Kidney (tissue), 22 donors: ENCODE measurements at places on chromosomes 3 and 15.

GRCh38 chr3:12442654-12443501 lies 41.4 kb upstream of the TSEN2 start:
- no peak for DNase-seq

- no peak for DNase-seq
Measured at GRCh38 chr15:88874275-88874674, 21.1 kb downstream of the HAPLN3 start.

GRCh38 chr3:78919021-78919755 lies 848.6 kb downstream of the ROBO1 start:
- DNase-seq, result no peak

DNA sequence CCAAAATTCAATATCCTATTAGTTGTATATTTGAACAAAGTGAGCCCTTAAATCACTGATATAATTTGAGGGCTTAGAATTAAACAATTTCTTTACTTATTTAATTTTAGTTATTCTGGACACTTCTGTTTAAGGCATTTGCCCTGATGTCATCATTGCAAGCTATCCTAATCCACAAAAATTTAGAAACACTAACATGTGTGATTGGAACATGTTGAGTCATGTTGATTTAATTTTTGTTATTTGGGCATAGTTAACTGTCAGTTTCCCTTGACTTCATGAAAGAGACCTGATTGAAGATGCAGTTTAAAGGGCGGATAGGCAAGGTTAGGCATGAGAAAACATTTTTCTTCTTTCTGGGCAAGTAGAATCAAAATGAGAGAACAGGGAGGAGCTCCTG lies 682.6 kb downstream of the ROBO1 start:
- no peak for DNase-seq

DNA sequence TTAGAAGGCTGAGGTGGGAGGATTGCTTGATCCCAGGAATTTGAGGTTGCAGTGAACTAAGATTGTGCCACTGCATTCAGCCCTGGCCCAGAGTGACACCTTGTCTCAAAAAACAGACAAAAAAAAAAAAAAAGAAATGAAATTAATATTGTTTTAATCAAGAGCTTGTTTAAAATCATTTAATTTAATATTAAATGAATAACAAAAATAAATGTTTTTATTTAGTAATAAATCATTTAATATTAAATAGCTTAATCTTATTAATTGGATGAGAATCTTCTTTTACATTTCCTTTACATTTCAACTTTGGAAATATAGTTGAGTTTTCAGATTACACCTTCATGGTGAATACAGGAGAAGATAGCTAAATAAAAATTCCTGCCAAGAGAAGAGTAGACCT lies 29.7 kb downstream of the TNIK start:
- DNase-seq, result no peak

- no peak for DNase-seq
Measured at GRCh38 chr3:151084893-151085226, 604 bp upstream of the MED12L start.

DNA sequence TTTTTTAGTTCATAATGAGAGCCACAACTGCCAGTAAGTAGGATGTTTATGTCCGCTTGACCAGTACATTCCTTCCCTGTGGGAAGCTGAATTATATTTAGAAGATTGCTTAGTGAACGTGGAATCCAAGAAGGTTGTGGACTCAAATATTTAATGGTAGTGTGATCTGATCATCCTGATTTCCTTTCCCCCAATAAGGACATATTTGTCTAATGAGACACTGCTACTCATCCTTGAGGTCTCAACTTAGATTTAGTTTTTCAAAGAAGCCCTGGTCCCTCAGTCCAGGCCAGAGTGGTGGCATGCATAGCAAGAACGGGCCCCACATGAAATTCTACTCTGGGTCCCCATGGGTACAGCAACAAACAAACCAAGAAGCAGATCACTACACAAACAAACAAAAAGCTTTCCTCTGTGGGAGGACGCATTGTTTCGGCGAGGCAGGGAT lies 60.8 kb downstream of the USP13 start:
- DNase-seq, result peak; percentile 43

DNA sequence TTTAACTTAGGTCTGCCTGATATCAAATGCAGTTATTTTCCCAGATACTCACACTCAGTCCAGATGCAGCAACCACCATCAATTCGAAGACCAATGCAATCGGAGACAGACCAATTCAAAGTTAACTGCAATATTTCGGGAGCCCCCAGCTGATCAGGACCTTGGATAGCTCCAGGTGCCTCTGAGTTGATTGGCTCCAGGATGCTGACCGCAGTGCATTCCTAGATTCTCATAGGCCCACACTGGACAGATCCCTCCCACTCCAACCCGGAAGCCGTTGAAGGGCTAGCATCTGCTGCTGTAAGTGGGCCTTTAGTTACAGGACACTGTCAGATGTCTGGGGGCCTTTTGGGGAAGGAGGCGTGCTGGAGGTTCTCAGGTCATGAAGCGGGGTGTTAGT lies 89.5 kb upstream of the ATP2B2 start:
- DNase-seq, result peak; percentile 92

DNA sequence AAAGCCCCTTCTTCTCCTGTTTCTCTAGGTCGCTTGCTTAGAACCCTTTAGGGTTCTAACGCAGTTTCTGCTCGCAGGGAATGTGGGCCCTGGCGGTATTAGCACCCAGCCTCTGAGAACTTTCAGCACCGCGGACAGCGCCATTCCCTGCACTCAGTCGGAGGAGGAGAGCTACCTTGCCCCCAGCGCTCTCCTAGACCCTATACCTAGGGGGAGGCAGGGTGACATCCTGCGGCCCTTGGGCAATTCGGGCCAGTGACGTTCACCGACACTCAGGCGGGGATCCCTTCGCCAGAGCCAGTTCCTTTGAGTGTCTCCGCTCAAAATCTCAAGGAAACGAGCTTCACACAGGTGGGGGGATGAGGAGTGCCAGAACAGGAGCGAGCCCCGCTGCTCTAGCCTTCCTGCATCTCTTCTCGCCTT lies 1.3 kb downstream of the SLC7A14 start:
- peak; percentile 94 for DNase-seq
